ENCODE measurements at places on chromosomes 3 and 15.
A peak's percentile ranks its signal among the peaks of the same experiment; 100 is the strongest.

DNA sequence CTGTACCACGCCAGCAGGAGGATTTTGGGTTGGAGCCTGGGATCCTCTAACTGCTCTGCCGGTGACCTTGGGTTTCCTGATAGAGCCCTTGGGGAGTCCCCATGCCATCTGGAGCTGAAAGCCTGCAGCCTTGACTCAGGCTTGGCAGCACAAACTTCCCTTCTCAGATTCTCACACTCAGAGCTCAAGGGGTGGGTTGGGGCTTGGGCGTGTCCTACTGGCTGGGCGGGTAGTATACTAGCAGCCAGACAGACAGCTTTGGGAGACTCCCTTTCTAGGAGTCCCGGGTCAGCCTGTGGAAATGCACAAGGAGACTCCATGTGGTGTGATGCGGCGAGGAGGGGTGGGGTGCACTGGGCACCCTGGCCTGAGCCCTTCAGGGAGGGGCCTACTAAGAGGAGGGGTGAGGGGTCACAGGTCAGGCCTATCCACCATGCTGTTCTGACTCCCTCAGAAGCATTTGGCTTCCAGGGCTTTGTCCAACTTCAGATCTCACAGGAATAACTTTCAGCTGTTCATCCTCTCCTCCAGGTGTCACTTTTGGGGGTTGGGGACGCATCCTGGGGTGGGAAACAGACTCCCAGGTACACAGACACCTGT is 21.6 kb upstream of the PLXNA1 start:
- DNase-seq = no peak

GRCh38 chr3:13053420-13053819 is 19.8 kb downstream of the IQSEC1 start:
- no peak for DNase-seq

DNA sequence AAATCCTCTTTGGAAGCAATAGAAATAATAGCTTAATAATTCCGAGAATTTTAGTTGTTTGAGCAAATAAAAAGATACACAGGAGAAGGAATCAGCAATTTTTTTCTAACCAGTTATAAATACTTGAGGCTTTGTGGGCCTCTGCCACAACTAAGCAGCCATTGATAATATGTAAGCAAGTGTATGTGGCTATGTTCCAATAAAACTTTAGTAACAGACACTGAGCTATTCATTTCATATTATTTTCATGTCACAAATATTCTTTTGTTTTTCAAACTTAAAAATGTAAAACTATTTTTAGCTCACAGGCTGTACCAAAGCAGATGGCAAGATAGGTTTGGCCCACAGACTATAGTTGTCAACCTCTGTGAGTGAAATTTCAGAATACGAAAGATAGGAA is 85.7 kb downstream of the MSL2 start:
- DNase-seq = no peak

GRCh38 chr3:8911781-8912180 is 51.5 kb downstream of the RAD18 start:
- no peak for DNase-seq

DNA sequence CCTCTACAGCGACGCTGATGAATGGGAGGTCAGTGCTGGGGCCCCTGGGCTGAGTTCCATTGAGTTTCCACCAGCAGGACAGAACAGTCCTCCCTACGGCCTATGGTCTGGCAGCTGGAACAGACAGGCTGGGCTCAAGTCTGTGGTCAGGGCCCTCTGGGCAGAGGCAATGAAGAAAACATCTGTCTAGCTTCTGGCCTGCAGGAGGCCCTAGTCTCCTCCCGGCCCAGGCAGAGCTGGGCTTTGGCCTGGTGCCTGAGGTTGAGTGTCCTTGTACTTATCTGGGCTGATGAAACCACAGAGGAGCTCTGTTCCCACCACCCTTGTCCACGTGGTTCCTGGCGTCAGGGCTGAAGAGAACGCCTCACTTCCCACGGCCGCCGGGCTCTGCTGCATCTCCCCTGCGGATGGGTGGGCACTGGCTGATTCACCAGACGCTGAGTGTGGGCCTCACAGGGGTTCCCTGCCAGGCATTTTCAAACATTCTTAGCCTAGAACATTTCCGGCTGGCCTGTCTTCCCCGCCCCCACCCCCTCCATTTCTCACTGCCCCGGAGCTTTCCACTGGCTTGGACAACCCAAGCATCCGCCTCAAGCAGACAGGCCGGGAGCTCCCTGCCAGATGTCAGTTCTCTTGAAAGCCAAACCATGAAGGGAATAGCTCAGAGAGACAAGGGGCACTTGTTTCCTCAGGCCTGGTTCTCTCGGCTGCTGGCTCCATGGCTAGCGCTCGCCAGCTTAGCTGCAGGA is 20.3 kb downstream of the PPCDC start:
- DNase-seq = peak; percentile 53

GRCh38 chr3:70150599-70150998 is 151.1 kb downstream of the SAMMSON start:
- no peak for DNase-seq

GRCh38 chr15:51398626-51399025 is 57.2 kb downstream of the GLDN start:
- no peak for DNase-seq

GRCh38 chr15:37135225-37135624 is 34.9 kb upstream of the MEIS2 start:
- DNase-seq = no peak

- DNase-seq = no peak
Measured at GRCh38 chr3:187737368-187738070, 7.7 kb downstream of the BCL6 start.

- DNase-seq = no peak
Measured at GRCh38 chr3:177837951-177838655, 640.8 kb upstream of the TBL1XR1 start.

DNA sequence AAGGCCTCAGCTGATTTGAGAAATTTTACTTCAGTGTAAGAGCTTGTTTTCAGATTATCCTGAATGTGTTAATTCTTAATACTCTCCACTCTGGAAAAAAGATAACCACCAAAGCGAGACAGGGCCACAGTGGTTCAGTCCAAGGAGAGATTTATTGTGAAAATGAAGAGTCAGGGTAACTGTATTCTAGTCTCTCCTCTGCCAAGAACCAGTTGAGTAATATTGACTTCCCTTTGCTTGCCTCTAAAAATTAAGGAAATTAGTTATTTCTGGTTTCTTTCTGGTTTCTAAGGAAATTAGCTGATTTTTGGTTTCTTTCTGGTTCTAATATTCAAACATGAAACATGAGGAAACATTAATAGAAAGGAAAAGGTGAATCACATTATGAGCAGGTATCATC is 34.9 kb downstream of the PPP1R2 start:
- no peak for DNase-seq

DNA sequence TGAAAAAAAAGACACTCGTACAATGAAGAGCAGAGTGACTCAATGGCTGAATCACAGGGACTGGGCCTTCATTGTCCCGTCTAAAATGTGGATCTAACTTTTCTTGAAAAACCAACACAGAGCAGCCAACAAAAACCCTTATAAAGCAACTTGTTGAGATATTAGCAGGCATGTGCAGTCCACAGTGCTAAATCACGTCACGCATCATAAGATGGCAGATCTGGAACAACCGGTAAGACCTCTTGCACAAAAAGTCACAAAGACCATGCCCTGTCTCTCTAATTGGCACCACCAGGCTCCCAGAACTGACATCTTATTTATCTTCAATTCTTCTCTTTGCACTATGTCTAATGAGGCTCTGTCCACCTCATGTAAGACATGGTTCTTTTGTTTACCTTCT is 177.0 kb downstream of the MAGI1 start:
- no peak for DNase-seq

DNA sequence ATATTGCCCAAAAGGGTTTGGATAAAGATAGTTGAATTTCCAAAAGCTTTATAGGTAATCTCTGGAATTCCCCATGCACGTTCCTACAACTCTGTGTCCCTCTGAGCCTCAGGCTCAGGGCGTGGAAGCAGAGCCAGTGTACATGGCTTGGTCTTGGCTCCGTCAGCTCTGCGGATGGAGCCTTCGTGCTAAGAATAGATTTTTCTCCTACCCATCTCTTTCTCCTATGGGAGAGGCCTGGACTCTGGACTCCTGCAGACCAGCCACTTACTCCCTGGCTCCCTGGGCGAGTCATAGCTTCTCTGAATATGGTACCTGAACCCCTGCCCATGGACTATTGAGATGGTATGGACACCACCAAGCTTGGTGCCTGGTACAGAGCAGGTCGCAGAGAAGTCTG is 99.9 kb downstream of the EEFSEC start:
- no peak for DNase-seq

DNA sequence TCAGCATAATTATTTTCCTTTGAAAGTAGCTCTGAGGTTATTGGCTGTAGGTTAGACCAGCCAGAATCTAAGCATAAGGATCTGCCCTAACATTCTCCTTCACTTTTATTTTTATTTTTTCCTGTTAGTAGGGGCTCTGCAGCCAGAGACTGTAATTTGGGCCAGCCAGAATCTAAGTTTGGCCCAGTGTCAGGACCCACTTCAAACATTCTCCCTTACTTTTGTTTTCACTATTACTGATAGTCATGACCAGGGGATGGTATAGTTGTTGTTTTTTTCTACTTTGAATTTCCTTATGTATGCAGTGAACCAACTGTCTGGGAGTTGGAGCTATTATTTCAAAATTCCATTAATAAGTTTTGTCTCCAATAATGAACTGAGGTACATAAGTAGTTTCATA is 121.0 kb upstream of the MBNL1 start:
- DNase-seq = no peak

Data from GM12892 (cell line).